ENCODE measurements at places on chromosomes 3 and 15. TPM values are rescaled to one million over a fixed set of nuclear protein-coding genes. Genes with fewer than 3 reads are reported as not detected.

The WNT7A gene
- total RNA-seq = 0.20 TPM

- no peak for DNase-seq
These were observed 476.3 kb downstream of the RBMS3 start for GRCh38 chr3:29757054-29757777.

The SAMD7 gene
- not detected for total RNA-seq

The ZNF860 gene
- total RNA-seq = 0.37 TPM

DNA sequence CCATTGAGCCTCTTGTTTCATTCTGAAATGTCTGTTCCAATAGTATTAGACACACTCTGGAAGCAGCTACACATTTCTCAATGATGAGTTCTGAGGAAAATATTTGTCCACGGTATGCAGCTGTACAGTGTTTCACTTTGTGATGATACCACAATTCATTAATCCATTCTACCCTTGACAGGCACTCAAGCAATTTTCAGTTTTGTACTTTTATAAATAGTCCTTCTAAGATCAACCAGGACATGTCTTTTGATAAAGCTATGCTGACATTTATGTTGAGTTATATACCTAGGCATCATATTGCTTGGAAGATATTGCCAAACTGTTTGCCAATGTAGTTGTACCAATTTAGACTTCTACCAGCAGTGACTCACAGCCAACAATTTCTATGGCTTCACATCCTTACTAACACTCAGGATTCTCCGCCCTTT, 165.1 kb upstream of the COL8A1 start:
- no peak for DNase-seq

The HESX1 gene
- total RNA-seq = 0.35 TPM

- DNase-seq = no peak
These were observed 93.2 kb downstream of the MAGI1 start for GRCh38 chr3:65945480-65945879.

The LTK gene
- total RNA-seq = 0.16 TPM

- no peak for DNase-seq
These were observed 302.2 kb upstream of the NR2E3 start for GRCh38 chr15:71508081-71508682.

GRCh38 chr15:62848632-62849050, 193.9 kb upstream of the TPM1 start:
- DNase-seq = no peak

GRCh38 chr3:116824208-116824607, 114.6 kb downstream of the TUSC7 start:
- no peak for DNase-seq

GRCh38 chr3:21509731-21510470, 241.1 kb downstream of the ZNF385D start:
- no peak for DNase-seq

The MINDY4B gene
- total RNA-seq = not detected

The LRRIQ4 gene
- 0.49 TPM for total RNA-seq

The GAP43 gene
- not detected for total RNA-seq

DNA sequence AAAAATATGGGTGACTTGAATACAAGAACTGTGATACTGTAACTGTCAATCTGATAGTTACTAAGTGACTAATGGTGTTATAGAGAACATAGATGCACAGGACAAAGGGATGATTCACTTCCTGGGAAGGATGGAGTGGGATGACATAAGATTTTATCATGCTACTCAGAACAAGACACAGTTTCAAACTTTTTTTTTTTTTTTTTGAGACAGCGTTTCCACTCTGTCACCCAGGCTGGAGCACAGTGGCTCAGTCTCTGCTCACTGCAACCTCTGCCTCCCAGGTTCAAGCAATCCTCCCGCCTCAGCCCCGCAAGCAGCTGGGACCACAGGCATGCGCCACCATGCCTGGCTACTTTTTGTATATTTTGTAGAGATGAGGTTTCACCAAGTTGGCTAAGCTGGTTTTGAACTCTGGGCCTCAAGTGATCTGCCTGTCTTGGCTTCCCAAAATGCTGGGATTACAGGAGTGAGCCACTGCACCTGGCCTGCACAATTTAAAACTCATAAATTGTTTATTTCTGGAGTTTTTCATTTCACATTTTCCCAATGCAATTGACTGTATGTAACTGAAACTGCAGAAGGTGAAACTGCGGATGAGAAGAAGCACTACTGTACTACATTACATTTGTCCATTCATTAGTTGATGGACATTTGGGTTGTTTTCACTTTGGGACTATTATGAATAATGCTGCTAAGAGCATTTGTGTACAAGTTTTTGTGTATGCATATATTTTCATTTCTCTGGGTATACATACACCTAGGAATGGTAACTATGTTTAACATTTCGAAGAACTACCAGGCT, 40.6 kb downstream of the ADIPOQ start:
- peak; percentile 49 for DNase-seq

DNA sequence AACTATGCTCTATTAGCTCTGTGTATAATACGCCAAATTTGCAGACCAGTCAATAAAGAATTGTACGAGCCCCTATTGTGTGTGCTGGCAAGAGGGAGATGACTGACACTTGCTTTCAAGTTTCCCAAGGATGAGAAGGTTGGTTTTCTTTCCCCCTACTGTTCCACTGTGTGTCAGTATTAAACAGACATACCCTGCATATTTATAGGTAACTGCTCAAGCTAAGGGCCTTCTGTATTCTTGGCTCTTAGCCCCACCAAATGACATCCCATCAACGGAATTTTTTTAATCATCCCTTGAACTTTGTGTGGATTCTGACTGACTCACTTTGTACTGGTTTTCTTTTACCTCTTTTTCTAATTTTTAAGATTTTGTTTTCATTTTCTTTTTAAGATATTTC, 60.6 kb upstream of the GYG1 start:
- DNase-seq = no peak

GRCh38 chr3:183764847-183765731, 60.3 kb downstream of the MAP6D1 start:
- no peak for DNase-seq

- no peak for DNase-seq
These were observed 212.3 kb upstream of the NECTIN3 start for GRCh38 chr3:110859336-110859735.

The GOLGA6B gene
- not detected for total RNA-seq

The CORO2B gene
- not detected for total RNA-seq

The CPNE9 gene
- not detected for total RNA-seq

DNA sequence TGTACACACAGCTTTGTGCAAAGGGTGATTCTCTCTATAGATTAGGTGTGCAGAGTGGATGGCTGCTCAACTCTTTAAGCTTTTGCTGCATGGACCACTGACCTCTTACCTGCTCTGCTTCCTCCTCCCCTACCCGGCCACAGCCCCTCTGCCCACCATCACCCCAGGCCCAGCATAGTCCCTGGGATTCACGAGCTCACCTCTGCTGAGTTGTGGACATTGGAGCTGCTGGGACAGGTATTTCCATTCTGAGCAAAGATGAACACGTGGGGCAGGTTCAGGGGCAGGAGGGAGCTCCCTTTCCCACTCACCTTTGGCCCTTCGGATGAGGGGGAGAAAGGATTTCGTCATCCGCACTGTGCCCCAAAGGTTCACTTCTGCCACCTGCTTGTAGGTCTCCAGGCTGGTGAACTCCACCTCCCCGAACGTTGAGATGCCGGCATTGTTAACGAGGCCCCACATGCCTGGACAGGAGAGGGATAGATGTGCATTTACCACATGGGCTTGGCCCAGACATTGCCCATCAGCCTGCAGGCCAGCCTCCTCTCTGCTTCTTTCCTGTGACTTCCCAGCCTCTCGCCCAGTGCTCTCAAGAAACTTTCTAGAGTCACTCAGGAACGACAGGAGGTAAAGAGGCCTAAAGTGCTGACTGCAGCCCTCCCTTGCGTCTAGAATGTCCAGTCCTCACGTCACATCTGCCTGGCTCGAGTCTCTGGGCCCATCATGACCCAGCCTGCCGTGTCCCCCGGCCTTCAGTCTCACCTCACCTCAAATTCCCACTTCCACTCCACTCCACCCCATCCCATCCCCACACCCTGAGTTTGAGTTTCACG, 41.6 kb downstream of the BDH1 start:
- no peak for DNase-seq

DNA sequence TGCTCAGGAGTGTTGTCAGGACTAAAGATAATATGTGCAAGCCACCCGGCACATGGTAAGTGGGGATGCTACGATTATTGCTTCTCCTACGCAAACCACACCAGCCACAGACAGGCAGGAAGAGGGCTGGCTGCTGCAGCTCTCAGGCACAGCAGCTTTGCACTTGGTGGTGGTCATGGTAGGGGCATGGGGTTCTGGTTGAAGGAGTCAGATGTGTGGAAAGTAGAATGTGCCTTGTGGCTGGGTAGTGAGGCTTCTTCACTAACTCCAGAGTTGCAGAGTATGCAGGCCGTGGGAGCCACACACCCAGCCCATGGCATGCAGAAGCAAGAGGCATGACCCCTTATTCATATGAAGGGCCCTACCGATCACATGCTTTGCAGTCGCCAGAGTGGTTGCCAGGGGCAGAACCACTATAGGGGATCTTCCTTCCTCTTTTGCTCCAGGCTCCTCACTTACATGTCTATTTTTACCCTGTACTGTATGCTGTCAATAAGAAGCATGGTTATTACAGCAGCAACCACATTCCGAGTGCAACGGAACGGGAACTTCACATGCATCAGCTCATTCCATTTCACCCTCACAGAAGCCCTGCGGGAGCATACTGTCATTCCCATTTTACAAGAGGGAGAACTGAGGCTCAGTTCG, 59.2 kb upstream of the HERC1 start:
- DNase-seq = peak; percentile 82

The FBXL2 gene
- not detected for total RNA-seq

- no peak for DNase-seq
These were observed 67.4 kb upstream of the TLE3 start for GRCh38 chr15:70164910-70165715.

DNA sequence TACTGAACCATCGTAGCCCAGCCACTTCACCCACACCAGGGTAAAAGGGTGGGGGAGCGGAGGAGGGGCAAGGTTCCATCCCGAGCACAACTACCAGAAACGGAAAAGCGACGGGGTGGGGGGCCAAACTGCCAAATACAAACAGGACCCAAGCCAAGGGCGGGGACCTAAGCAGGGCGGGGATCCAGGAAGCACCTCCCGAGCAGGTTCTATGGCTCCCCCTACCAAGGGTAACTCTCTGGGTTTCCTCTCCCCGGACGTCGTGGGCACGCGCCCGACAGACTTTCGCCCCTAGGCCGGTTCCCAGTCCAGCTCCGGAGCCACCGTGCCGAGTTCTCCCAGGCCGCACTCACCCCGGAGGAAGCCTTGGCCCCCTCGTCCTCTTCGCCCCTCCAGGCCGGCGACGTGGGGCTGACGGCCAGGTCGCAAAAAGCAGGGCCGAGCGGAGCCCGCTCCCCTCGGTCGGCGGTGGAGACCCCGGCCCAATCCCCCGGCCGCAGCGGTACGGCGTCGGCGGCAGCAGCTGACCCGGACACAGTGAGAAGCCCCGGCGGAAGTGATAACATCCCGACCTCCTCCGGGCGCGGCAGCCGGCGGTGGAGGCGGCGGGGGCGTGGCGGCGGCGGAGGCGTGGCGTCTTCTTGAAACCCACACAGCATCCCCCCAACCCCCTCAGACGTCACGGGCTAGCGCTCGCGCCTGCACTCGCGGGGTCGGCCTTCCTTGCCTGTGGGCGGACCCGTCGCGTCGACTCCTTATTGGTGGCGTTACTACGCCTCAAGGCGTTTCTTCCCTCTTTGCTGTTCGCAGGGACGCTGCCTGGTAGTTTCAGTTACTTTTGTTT, at the start of gene BNIP2:
Gene BNIP2 (minus strand): TSS at position 539 of the 844 bp plus-strand sequence. CDS start 6,863 bp downstream, outside the sequence.
- DNase-seq = peak; percentile 98

DNA sequence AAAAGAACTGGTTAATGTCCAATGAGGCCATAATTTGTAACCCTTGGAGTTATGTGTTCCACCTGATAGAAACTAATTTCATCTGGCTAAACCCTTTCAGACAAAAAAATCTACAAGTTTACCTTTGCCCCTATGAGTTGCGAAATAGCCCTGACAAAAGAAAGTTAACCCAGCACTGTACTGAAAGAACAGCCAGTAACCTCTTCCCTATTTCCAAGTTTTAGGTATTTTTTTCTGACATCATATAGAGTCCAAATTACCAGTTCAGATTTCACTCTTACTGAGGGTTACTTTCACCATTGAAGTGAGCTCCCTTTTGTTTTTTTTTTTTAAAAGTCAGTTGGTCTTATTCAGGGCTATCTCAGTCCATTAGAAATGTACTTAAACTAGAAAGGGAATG, 42.8 kb upstream of the PTPRG start:
- DNase-seq = no peak

DNA sequence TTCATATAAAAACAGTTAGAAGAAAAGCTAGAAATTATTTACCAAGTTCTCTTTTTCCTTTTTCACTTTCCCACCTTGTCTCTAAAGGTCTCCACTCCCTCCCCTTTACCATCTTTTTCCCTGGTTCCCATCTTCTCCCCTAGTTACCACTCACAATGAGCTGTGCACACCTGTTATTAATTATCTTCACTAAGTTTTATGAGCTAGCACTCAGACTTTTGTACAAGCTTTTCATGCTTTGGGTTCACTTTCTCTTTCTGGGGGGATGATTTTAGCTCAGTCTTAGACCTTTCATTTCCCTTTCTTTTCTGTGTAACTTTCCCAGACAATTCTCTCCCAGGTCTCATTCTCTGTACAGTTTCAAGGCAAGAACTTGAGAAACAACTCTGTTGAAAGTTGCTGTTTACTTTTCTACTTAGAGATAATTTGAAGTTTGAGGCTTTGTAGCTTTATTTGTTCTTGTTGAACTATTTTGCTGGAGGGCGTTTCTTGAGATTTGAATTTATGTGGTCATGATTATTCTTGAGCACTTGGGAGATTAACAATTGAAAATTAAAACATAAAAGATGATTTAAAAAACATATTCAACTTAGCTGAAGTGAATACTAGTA, 24.0 kb upstream of the AADAC start:
- no peak for DNase-seq

DNA sequence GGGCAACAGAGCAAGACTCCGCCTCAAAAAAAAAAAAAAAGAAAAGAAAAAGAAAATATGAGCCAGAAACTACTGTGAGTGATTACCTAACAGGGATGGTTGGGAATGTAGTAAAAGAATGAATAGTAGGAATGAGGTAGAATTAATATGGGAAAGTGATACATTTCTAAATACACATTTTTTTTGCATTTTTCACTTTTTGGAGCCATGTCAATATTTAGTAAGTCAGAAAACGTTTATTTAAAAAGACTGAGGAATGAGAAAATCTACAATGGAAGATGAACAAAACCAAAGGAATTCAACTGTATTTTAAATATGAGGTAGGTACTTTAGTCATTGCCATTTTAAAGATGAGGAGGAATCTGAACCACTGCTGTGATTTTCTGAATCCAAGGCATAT, 817.2 kb upstream of the CADM2 start:
- no peak for DNase-seq

GRCh38 chr3:10413041-10413440, 92.1 kb upstream of the SEC13 start:
- no peak for DNase-seq

The AQP9 gene
- not detected for total RNA-seq

The TRIM42 gene
- total RNA-seq = not detected

- DNase-seq = no peak
These were observed 23.3 kb upstream of the NEO1 start for GRCh38 chr15:73028831-73029451.

The DPPA2 gene
- total RNA-seq = not detected

- no peak for DNase-seq
These were observed 7.4 kb downstream of the ZNF197 start for GRCh38 chr3:44632193-44632592.

- no peak for DNase-seq
These were observed 542.6 kb downstream of the TUSC7 start for GRCh38 chr3:117252208-117252607.

The TMEM212 gene
- not detected for total RNA-seq

GRCh38 chr3:40689837-40690236, 165.1 kb downstream of the ZNF621 start:
- DNase-seq = no peak
